ENCODE measurements at places on chromosomes 7 and 10. TPM values are rescaled to one million over a fixed set of nuclear protein-coding genes. Genes with fewer than 3 reads are reported as not detected.
A peak's percentile ranks its signal among the peaks of the same experiment; 100 is the strongest.

PPIA gene
- total RNA-seq = 524 TPM

- no peak for DNase-seq
These were observed 31.0 kb downstream of the PHYH start for GRCh38 chr10:13268841-13269240.

ITGA8 gene
- total RNA-seq = 1.7 TPM

MBL2 gene
- not detected for total RNA-seq

- DNase-seq = no peak
These were observed 3.2 kb downstream of the TCAF1 start for GRCh38 chr7:143898810-143899209.

GRCh38 chr10:74078037-74078436 lies 72.6 kb downstream of the AP3M1 start:
- no peak for DNase-seq

DNA sequence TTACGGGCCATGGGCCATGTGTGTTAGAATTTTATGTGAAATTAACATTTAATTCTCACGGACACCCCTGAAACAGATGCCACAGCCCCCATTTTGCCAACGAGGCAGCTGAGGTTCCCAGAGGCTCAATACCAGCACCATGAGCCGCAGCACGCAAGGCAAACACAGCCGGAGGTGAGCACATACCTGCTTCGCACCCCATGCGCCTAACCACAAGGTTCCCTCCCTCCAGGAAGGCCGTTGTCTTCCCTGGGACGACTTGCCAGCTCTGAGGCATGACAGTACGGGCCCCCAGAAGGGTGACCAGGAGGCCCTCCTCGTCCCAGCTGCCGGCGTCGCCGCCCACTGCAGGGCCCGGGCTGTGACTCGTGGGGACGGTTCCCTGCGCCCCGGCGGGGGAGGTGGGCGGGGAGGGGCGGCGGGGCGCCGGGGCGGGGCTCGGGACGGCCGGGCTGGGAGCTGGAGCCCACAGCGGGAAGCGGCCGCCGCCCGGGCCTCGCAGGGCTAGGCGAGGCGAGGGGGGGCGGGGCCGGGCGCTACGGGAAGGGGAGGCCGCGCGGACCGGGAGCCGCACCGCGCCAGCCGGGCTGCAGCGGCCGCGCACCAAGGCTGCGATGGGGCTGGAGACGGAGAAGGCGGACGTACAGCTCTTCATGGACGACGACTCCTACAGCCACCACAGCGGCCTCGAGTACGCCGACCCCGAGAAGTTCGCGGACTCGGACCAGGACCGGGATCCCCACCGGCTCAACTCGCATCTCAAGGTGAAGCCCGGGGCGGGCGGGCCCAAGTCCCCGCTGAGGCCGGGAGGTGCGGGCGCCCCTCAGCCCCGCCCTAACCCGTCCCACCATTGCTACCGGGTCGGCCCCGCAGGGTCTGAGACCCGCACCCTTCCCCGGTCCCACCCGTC lies at the start of gene CAV2:
Gene CAV2 (plus strand): TSS at position 571 of the 910 bp plus-strand sequence. CDS start 44 bp downstream, at position 615.
- peak; percentile 83 for DNase-seq

GRCh38 chr7:140156460-140157080 lies 20.2 kb downstream of the KDM7A start:
- no peak for DNase-seq

GRCh38 chr7:56229631-56230030 lies 113.4 kb upstream of the NUPR2 start:
- DNase-seq = no peak

DNA sequence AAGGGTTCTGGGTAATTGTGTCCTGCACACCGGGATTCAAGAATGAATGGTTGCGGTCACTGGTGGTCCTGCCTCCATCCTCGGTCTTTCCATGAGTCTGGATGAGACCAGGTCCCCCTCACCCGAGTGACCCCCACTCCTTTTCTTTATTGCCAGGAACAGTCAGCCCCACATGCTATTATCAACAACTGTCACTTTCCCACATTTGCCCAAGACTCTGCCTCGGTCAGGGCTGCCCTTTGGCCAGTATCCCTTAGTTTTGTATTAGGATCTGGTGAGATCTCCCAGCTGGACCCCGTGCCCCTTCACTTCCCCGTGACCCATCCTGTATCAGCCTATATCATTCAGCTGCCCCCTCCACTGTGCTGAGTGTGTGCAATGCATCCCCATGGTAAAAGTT lies 288.3 kb downstream of the ADARB2 start:
- no peak for DNase-seq

MET gene
- 15.9 TPM for total RNA-seq

DNA sequence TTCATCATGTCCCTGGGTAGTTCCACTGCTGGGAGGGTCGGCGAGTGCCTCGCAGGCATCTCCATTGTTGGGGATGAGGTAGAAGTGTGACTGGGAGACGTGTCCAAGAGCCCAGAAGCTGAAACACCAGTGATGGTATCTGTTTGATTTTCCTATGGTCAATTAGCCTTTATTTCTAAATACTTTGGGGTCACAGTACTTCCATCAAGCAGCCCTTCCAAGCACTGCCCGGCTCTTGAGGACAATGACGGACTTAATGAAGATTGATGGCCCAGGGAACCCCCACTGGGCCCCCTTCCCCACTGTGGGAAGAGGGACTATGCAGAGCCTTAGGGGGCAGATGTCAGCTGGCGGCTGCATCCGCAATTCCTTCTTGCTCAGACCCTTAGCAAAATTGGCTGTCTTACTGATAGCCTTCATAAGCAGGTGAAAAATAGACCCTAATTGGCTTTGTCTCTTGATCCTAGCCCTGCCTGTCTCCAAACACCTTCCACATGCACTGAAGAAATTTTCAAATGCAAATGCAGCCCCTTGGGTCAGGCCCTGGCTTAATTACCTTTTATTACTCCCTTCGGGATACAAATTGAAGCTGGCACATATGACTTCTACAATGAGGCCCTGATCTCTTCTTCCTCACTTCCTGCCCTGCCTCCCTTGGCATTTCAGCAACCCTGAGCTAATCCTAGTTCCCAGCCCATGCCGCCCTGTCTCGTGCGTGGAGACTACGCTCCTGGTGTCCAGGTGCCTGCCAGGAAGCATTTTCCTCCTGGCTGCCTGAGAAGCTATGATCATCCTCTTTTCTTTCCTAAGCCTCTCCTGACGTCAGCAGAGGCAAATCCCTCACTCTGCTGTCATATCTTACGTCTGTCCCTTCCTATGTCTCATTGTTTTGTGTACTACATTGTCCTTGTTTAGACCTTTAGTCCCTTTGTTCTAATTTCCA lies 124.5 kb upstream of the GDF10 start:
- no peak for DNase-seq

GRCh38 chr7:107051376-107051775 lies 6.9 kb downstream of the PRKAR2B start:
- no peak for DNase-seq

ACTL6B gene
- not detected for total RNA-seq

DNA sequence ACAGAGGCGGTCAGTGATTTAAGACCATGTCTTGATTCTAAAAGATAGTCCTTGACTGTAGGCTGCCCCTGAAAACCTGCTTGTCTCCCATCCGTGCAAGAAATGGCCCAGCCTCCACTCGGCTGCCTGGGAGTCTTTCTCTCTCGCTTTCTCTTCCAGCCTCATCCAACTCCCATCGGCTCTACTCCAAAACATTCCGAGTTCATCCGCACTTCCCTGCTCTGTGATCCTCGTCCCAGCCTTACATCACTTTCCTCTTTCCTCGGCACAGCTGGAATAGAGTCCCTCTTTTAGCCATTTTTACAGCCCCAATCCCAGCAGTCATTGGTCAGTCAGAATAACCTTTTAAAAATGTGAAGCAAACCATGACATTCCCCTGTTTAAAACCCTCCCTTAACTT lies 135.1 kb downstream of the TAX1BP1 start:
- no peak for DNase-seq

ST7 gene
- total RNA-seq = 29.5 TPM

DNA sequence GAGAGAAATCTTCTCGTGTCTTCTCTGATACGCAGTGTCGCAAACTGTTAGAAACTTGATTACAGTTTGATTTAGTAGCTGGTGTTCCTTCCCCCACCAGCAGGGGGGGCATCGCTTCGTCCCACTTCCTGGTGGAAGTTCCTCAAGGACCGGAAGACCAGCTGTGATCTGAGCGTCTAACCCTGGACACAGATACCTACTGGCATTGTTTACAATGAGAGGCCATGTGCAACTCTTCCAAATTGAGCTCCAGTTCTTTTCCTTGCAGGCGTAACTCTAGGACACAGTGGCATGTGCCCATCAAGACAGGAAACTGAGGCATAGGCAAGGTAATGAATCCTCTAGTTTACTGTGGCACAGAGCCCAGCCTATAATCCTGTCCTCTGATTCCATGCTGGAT lies 219.0 kb downstream of the CCDC3 start:
- DNase-seq = no peak

GRCh38 chr10:67779465-67780203 lies 58.4 kb downstream of the DNAJC12 start:
- DNase-seq = no peak

DNA sequence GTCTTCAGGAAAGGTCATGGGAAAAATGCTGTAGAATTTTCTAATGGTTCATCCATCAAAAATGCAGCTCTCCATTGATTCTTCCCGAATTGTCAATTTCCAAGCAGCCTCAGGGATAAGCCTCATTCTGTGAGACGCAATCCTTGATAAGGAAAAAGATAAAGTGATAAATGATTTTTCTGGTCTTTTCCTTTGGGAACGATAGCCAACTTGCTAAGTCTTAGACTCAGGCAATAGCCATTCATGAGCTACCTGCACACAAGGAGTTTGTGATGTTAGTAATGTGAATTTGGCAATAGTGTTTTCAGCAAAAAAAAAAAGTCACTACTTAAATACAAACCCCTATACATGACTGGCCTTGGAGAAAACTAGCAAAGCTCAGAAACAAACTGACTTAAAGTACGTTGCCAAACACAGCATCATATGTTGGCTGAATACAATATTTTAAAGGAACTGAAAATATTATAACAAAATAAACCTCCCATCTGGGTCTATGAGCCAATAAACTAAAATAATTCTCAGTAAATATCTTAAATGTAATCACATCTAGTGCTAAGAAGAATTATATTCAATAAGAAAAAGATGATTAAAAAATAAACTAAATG lies 75.5 kb downstream of the KLF6 start:
- DNase-seq = no peak

- no peak for DNase-seq
These were observed 33.9 kb downstream of the ENTPD1 start for GRCh38 chr10:95789902-95790301.

- DNase-seq = no peak
These were observed 141.1 kb upstream of the LRRTM3 start for GRCh38 chr10:66784770-66785169.
